ENCODE measurements at places on chromosomes 1 and 21. TPM values are rescaled to one million over a fixed set of nuclear protein-coding genes. Genes with fewer than 3 reads are reported as not detected.

DNA sequence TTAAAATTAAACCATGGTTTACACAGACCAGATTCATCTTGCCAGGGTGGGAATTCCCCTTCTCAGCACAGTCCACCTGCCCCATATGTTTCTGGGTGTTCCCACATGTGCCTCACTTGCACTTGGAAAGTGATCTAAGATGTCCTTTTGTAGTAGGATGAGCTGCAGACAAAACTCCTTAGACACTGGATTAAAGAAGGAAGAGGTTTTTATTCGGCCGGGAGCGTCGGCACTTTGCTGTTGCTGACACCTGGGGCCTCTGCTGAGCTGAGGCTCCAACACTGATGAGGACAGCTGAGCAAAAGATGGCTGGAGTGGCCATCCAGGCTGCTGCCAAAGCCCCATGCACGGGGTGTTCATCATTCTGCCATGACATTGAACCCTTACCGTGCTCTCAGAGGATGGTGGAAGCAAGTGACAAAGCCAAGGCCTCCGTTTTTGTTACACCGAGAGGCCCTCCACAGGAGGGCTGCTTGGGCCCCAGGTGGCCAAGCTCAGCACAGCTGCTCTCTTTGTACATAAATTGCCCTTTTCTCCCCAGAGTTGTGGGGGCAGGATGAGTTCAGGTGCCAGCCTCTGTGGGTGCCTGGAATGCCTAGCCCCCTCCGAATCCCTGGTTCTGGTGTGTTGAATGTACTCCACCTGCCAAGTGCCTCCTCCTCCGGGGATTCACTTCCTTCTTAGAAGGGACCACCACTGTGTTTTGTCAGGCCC, 7.3 kb upstream of the ACOT11 start:
- DNase-seq = no peak

- no peak for DNase-seq
Observed at GRCh38 chr1:189605226-189605625, 872.4 kb downstream of the BRINP3 start.

- no peak for DNase-seq
Observed at GRCh38 chr1:247113733-247114271, 9.6 kb upstream of the ZNF669 start.

- no peak for DNase-seq
Observed at GRCh38 chr1:10612436-10613160, 137.8 kb downstream of the PEX14 start.

- DNase-seq = no peak
Observed at GRCh38 chr1:103911450-103911849, 161.8 kb downstream of the AMY1C start.

LRRC7 gene
- 0.35 TPM for total RNA-seq

TPTE gene
- not detected for total RNA-seq

DNA sequence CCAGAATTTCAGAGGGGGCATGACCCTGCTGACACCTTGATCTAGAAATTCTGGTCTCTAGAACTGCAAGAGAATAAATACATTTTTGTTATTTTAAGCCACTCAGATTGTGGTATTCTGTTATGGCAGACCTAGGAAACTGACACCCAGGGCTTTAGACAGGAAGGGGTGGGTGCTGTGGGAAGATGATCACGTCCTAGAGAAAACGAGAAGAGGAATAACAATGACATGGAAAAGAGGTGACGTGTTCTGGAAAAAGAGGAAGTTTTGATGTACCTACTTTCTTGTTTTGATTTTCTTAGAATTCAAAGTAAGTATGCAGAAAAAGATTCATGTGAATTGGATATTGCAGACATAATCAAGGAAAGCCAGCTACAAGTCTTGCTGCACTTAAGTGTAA, 232.9 kb upstream of the RUNX1 start:
- no peak for DNase-seq

DNA sequence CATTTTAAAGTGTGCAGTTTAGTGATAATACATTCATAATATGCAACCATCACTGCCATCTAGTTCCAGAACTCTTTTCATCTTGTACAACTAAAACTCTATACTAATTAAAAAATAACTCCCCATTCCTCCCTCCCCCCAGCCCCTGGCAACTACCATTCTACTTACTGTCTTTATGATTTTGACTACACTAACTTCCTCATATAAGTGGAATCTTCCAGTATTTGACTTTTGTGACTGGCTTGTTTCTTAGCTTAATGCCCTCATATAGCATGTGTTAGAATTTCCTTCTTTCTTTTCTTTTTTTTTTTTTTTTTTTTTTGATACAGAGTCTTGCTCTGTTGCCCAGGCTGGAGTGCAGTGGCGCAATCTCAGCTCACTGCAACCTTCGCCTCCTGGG, 1.4 kb upstream of the NVL start:
- DNase-seq = no peak

GRCh38 chr1:20931930-20932436, 144.9 kb upstream of the HP1BP3 start:
- DNase-seq = no peak

- no peak for DNase-seq
Observed at GRCh38 chr1:229106526-229107125, 164.3 kb upstream of the RAB4A start.

Measured in thoracic aorta (tissue), 2 donors.